ENCODE measurements at places on chromosomes 6 and 20.

- DNase-seq: no peak
Measured at GRCh38 chr6:83042467-83043053, 23.1 kb downstream of the UBE3D start.

DNA sequence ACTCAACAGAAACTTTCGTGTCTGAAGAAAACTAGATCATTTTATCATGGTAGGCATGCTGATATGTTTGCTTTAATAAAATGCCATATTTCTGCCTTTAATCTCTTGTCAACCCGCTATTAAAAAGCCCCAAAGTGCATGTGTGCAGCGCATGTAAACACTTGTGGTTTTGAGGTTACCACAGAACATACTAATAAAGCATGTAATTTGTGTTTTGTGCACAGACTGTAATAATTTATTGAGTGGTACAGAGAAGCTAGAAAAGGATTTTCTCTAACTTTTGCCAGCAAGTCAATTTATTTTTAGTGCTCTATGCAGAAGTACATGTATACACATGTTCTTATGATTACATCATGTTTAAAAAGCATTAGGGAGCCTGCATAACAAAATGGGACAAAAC is 349.9 kb upstream of the SLC35B3 start:
- no peak for DNase-seq

DNA sequence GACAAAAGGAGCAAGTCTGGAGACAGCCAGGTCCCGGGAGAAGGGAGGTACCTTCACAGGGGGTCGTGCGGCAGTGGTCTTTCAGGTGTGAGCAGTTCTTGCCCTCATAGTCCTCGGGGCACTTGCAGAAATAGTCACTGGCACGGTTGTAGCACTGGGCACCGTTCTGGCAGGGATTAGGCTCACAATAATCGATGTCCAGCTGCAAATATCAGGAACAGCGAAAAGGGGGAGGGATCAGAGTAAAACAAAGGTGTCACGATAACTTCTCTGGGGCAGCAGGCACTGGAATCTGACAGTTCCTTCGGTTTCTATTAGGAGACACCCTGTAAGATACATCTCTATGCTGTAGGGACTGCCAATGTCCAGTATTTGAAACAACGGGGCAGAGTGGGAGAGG is 25.9 kb downstream of the JAG1 start:
- DNase-seq: no peak

- no peak for DNase-seq
Measured at GRCh38 chr6:26342106-26343004, 22.6 kb upstream of the BTN3A2 start.

DNA sequence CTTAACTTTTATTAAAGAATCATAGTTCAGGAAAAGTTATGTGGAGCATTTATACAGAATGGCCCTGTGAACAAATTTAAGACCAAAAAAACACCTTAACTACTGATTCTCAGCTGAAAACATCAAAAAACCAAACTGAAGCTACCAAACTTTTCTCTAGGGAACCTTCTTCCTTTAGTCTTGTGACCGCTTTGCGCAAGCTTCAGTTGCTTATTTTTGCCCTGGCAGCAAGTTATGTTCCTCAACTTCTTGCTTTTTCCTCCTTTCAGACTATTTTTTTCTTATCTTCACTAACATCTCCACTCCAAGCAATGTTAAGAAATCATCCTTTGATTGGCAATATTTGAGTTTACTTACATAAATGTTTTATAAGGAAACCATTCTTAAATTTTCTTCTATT is 100.1 kb downstream of the MYB start:
- DNase-seq: no peak

GRCh38 chr6:35755278-35755924 is 18.6 kb downstream of the ARMC12 start:
- DNase-seq: no peak
